Stimulated activated CD8-positive, alpha-beta memory T cell treated with anti-CD3 and anti-CD28 coated beads, Interleukin-7, amount 100 ng/mL, for 1 hour (primary cell): ENCODE measurements at places on chromosomes 2 and 18.

GRCh38 chr2:85405201-85406059, 4.7 kb downstream of the CAPG start:
- peak; percentile 39 for DNase-seq

DNA sequence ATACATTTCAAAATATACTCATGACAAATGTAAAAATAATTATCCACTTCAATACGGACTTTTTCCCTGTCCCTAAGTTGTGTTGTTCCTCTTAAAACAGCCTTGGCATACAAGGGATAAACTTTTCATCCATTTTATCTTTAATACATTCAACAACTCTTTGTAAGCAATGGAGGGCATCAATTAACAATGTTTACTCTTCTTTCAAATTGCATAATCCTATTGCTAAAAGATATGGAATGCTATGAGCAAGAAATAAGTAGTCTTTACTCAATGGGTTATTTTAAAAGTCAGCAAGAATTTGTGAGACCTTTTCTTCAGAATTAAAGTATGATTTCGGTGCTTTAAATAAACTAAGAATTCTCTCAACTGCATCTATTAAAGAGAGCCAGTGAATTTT, 41.9 kb downstream of the SCN9A start:
- DNase-seq, result no peak

DNA sequence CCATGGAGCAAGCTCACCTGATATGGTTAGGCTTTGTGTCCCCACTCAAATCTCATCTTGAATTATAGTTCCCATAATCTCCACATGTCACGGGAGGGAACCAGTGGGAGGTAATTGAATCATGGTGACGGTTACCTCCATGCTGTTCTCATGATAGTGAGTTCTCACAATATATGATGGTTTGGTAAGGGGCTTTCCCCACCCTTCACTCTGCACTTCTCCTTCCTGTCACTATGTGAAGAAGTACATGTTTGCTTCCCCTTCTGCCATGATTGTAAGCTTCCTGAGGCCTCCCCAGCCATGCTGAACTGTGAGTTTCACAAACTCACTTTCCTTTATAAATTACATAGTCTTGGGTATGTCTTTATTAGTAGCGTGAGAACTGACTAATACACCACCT, 435.7 kb upstream of the ID2 start:
- no peak for DNase-seq

- no peak for DNase-seq
Observed at GRCh38 chr2:156329031-156329926, 3.2 kb downstream of the NR4A2 start.

- DNase-seq, result no peak
Observed at GRCh38 chr2:218000136-218000535, 2.7 kb downstream of the TNS1 start.

GRCh38 chr2:12584338-12584737, 132.4 kb upstream of the TRIB2 start:
- no peak for DNase-seq

DNA sequence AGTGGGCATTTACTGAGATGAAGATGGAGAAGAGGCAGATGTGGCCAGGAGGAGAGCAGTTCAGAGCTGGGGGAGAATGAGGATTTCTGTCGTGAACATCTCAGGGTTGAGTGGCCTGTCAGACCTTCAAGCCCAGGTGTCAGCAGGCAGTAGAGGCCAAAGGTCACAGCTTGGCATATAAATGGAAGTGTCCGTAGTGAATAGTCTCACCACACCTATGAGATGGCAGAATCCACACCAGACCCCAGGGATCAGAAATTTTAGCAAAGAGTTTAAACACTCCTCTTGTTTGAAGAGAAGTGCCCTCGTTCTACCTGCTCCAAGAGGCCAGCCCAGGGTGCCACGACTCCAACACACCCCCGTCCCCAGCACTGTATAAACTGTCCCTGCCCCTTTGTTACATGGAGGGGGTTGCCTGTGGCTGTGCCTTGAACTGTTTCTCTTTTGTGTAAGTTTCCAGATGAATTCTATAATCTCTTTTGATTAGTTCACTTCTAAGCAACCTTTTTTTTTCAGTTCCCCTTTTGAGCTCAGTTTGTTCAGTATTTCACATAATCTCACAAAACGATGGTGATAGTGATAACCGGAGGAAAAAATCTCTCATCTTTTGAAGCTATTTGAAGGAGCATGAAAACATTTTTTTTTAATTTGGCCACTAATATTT, 69.0 kb upstream of the TTC39C start:
- no peak for DNase-seq

DNA sequence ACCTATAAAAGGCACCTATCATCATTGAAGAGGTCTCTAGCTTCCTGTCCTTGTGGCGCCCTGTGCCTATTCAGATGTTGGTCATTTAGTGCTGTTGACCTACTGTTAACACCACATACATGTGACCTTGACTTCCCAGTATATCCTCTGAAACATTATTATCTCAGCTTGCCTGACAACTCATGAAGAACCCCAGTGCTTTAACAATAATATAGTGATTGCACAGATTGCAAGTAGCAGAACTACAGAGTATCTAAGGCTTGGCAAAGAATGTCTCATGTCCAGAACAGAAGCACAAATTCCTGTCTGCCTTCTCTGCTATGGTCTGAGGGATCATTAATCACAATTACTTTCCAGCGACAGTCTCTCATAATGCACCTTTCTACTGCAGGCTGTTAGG, 165.3 kb downstream of the LCLAT1 start:
- DNase-seq, result no peak

GRCh38 chr2:131039908-131040660, 53.2 kb downstream of the FAM168B start:
- DNase-seq, result no peak

GRCh38 chr2:96143848-96144480, 1.3 kb downstream of the DUSP2 start:
- no peak for DNase-seq

GRCh38 chr18:73593207-73593606, 554.4 kb downstream of the FBXO15 start:
- DNase-seq, result no peak
